ENCODE measurements at places on chromosomes 3 and 15.
A peak's percentile ranks its signal among the peaks of the same experiment; 100 is the strongest.

DNA sequence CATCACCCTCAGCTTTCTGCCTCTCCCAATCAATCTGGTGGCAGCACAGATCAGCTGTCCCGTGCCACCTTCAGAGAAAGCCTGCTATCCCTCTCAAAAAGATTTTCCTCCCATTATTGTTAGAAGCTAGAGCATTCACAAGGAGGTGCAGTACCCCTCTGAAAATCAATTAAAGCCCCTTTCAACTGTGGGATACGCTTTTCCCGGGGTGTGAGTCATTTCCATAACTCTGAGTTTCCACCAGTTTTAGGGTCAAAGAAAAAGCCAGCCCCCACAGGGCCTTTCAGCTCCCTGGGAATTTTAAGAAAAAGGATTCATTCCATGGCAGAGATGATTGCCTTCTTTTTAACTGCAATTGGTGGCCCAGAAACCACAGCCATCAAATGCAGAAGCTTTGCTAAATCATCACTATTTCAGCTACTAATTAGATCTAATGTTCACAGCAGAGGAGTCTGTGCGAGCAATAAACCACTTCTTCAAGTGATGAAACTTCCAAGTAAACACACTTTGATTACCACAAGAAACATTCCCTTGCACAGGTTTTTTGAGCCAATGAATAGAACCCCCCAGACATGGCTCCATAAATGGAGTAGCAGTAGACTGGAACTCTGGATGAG is 270.0 kb upstream of the TPRG1 start:
- no peak for DNase-seq

DNA sequence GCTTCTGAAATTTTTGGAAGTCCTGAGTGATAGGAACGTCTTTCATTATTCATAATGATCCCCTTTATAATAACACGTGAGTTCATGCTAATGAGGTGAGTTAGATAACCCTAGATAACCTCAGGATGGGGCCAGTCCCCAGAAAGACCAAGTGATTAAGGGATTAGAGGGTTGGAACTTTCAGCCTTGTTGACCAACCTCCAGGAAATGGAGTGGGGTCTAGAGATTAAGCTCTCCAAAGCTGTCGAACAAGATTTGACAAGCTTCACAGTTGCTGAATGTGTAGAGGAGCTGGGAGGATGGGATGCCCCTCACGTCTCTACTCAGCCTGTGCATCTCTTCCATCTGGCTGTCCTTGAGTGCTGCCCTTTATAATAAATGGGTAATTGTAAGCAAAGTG is 107.1 kb downstream of the ZMAT3 start:
- DNase-seq: no peak

DNA sequence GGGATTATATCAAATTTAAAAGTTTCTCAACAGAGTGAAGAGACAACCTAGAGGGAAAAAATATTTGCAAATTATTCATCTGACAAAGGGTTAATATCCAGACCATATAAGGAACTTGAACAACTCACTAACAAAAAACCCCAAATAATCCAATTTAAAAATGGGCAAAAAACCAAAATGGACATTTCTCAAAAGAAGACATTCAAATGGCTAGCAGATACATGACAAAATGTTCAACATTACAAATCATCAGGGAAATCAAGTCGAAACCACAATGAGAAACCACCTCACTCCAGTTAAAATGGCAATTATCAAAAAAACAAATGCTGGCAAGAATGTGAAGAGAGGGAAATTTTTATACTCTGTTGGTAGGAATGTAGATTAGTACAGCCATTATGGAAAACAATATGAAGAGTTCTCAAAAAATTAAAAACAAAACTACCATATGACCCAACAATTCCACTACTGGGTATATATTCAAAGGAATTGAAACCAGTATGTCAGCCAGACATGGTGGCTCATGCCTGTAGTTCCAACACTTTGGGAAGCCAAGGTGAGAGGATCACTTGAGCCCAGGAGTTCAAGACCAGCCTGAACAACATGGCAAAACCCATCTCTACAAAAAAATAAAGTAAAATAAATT is 88.5 kb downstream of the CSNK1G1 start:
- no peak for DNase-seq

GRCh38 chr15:69058830-69059556 is 44.5 kb downstream of the NOX5 start:
- DNase-seq: peak; percentile 81

DNA sequence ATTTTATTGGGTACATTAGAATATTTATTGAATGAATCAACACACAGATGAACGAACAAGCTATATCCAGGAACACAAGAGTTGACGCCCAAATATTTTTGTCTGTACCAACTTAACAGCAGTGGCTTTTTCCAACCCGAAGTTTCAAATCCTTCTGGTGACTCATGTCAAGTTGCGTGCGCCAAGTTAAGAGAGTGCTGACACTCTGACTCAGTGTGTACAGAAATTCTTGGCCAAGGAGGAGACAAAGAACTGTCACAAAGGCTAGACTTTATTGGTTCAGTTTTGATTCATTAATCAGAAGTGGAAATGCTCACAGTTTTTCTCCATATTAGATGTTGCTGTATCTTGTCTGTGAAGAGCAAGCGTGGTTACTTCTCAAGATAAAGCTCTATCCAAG is 59.6 kb upstream of the TSC22D2 start:
- DNase-seq: peak; percentile 81

- no peak for DNase-seq
Observed at GRCh38 chr15:101314336-101315125, 19.5 kb upstream of the SNRPA1 start.

DNA sequence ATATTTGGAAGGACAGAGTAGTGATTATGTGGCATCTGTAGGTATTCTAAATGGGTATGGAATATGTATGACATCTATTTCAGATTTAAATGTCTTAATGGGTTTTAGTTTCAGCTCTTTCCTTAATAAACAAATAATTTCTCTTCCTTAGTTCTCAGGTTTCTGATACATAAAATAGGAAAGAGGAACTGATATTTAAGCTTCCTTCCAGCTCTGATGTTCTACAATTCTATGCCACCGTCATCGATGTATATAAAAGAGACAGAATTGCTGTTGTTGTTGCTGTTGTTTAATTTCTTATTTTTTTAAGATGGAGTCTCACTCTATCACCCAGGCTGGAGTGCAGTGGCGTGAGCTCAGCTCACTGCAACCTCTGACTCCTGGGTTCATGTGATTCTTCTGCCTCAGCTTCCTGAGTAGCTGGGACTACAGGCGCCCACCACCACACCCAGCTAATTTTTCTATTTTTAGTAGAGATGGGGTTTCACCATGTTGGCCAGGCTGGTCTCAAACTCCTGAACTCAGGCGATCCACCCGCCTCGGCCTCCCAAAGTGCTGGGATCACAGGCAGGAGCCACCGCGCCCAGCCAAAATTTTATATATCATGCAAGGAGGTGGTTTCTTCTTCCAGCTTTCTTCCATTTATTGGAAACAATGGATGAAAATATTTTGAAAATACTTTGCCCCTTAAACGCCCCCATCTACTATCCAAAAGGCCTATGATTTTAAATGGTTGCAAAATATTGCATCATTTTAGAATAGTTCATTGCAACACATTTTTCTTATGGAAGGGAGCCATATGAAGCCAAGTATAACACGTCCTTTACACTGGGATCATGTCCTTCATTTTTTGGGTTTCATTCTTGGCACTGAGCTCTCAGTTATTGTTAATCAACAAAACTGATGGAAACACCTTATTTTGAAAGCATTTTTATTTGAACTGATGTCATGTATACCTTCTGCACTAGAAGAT is 13.9 kb upstream of the C15orf61 start:
- no peak for DNase-seq

DNA sequence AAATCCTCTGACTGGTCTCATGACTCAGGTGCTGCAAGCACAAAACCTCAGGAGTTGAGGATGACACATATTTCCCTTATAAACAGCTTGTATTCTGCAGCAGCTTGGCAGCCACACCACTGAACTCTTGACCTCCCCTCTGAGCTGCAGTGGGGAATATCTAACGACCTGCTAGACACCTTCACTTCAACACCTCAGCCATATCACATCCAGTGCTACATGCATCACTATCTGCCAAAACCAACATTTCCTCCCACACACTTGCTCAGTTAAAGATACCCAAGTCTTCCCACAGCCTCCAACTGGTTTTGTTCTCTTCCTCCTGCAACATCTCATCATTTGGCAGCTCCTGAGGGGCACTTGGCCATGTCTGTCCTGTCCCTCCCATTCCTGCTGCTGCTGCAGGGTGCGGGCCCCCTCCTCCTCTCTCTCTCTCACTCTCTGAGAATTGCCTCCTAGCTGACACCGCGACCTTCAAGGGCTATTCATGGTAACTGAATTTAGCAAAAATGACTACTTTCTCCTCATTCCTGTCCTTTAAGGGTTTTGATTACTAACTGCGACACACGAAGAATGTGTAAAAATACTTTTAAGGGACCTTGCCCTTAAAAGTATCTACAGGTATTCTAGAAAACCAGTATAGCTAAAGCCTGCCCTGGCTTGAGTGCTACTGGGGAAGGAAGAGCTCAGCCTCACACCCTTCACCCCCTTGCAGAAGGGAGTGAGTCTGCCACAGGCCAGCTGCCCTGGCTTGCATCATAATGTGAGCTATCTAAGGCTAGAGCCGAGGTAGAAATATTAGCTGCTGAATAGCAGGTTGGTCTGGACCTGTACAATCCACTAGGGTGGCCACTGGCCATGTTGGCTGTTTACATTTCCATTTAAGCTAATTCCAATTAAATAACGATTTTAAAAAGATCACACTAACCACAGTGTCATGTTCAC is 5.0 kb upstream of the CCR9 start:
- no peak for DNase-seq

DNA sequence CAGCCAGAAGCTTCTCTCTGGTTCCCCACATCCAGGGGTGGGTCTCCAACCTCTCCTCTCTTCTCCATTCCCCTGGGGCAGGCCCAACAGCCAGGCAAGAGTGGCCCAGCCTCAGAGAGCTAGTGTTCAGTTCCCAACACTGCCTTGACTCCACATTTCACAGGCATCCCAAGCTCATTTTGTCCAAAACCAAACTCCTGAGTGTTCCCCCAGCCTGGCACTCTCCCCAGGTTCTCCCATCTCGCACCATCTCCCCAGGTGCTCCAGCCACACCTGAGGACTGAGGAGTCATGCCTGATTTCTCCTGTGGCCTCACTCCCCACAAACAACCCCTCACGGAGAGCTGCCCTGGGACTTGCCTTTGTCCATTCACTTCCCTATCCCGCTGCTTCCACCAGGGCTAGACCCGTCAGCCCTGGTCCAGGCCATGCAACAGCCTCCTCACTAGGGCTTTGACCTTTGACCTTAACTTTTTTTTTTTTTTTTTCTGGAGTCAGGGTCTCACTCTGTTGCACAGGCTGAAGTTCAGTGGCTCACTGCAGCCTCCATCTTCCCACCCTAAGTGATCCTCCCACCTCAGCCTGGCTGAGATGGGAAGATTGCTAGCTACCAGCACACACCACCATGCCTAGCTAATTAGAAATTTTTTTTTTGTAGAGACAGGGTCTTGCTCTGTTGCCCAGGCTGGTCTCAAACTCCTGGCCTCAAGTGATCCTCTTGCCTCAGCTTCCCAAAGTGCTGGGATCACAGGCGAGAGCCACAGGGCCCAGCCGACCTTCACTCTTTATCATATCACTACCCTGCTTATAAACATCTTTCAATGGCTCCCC is 3.9 kb upstream of the CSK start:
- no peak for DNase-seq

DNA sequence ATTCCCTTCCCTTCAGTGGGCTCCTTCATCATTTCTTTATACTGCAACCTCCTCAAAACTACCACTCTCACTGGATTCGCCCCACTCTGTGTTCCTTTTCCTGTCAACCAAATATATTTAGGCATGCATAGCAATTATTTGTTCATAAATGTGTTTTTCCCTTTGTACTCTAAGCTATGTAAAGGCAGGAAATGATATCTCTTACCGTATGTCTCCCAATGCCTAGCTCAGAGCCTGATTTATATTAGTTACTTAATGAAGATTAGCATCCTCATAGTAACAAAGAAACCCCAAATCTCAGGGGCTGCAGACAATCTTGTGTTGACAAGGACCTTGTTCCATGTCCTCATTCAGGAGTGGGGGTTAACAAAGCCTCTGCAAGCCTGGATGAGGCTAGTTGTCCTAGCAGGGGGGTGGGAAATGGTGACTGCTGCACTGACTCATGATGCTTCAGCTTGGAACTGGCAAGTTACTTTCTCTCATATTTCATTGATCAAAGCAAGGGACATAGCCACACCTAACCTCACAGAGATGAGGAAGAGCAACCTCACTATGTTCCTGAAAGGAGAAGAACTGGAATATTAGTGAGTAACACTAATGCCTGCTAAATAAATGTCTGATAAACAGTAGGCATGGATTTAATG is 15.2 kb downstream of the PHLDB2 start:
- peak; percentile 47 for DNase-seq

- DNase-seq: no peak
Observed at GRCh38 chr3:22981861-22982260, 221.3 kb upstream of the UBE2E2 start.

GRCh38 chr15:84752700-84753099 is 4.3 kb downstream of the ZNF592 start:
- peak; percentile 26 for DNase-seq

DNA sequence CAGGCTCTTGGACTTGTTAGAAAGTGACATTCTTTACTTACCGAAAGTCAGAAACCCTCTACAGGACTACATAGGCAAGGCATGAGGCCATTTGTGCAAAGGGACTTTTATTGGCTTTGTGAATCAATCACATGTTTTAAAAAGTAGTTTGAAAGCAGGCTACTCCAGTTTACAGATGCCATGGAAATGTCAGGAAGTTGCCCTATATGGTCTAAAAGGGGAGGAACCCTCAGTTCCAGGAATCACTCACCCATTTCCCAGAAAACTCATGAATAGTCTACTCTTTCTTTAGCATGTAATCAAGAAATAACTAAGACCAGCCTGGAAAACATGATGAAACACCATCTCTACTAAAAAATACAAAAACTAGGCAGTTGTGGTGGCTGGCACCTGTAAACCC is 51.0 kb upstream of the MKRN3 start:
- no peak for DNase-seq

All from ACHN (cell line).